ENCODE measurements at places on chromosomes 1 and 21.

GRCh38 chr1:91650764-91651163 is 150.1 kb downstream of the CDC7 start:
- peak; percentile 31 for DNase-seq

GRCh38 chr1:185920602-185921001 is 186.4 kb downstream of the HMCN1 start:
- no peak for DNase-seq

GRCh38 chr1:37878071-37878470 is 18.7 kb upstream of the MTF1 start:
- DNase-seq, result no peak

- DNase-seq, result no peak
Measured at GRCh38 chr1:24263746-24264145, 55.4 kb upstream of the GRHL3 start.

DNA sequence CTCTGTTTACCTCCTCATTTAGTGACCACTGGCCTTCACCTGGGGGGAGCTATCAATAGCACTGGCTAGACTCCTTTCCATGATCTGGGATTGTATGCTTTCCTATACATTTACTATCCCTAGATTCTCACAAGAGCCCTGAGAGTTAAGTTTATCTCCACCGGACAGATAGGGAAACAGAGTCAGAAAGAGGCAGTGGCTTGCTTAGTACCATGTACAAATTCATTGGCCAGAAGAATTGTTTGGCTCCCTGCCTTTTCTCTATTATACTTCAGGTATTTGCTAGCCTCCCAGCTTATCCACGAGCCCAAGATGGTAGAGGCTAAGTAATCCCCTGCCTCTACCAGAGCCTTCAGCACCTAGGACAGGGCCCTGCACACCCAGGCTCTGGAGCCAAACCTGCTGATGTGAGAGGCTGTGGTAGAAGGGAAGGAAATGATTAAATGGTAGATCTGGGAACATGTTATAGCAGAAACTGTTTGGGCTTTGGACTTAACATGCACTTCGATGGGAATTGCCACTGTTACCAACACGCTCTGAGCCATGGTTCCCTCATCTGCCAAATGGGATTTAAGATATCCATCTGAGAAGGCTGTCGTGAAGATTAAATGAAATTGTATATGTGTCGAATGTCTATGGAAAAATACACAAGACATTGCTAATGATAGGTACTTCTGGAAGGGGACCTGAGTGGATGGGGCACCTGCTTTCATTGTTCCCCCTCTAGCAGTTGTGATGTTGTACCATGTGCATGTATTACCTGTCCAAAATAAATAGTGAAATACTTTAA is 3.1 kb upstream of the BLACAT1 start:
- peak; percentile 8 for DNase-seq

- no peak for DNase-seq
Measured at GRCh38 chr21:29419422-29419821, 120.7 kb downstream of the BACH1 start.

GRCh38 chr1:111747282-111747734 is 8.1 kb upstream of the INKA2 start:
- peak; percentile 85 for DNase-seq

GRCh38 chr1:98903261-98903660 is 101.4 kb downstream of the PLPPR5 start:
- DNase-seq, result no peak

DNA sequence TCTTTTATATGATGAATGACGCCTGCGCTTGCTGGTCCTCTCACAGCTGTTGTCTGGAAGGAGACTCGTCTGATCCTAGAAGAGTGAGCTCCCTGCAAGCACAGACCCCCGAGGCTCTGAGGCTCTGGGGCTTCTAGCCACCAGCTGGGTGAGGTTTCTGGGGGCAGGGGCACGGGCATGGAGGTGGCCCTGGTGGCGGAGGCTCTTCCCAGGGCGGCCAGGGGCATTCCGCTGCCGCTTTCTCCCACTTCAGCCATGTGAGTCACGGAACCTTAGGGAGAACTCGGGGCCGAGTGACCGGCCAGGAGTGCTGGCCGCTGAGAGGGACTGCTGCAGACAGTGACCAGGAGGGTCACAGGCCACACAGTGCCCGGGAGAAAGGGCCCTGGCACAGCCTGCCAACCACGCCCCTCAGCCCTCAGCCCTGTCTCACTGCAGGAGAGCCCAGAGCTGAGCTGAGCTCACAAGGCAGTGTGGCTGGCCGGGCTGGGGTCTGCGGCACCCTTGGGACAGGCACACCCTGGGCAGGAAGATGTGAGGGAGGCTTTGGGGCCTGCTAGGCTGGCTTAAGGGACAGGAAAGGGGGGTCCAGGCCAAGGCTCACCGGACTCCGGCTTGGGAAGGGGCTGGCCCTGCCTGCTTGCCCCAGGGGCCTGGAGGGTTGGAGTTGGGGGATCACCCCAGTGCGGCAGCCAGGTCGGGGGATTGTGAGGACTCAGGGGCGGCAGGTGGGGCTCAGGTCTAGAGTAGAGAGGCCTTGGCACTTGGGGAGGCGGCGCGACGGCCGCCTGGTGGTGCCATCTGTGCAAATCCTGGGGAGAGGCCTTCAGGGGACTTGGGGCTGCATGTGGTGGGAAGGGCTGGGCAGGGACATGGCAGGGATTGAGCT is 35.7 kb downstream of the MORN1 start:
- no peak for DNase-seq

DNA sequence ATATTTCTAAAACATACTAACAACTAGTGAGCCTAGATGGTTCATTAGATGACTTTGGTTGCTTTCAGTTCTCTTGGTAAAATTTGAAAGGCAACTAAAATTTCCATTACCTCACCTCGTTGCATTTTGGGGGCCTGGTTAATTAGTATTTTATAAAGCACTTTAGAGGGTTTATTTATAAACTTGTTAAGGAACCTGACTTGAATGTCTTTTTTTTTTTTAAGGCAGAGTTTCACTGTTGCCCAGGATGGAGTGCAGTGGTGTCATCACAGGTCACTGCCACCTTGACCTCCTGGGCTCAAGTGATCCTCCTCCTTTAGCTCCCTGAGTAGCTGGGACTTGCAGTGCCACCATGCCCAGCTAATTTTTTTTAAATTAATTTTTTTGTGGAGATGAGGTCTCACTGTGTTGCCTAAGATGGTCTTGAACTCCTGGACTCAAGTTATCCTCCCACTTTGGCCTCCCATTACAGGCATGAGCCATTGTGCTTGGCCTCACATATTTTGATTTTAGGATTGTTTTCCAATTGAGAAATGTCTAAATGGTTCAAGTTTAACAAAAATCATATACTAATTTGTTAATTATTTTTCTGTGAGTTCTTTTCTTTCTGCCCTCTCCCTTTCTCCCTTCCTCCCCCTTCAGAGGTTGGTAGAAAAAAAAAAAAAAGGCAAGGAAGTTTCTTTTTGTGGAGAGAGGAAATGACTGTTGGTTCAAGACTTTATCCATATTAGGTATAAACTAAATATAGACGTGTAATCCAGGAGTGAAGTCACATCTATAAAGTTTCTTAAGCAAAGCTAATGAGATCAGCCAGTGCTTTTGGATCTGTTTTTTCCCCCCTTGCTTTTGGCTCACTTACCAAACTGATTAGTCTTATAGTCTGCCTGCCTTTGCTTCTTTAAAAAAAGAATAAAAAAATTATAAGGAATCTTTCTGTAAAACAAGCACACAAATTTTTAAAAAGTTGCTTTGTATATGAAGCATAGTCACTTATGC is 24.7 kb downstream of the CLIC4 start:
- DNase-seq, result peak; percentile 90

GRCh38 chr1:233625510-233625981 is 11.6 kb downstream of the KCNK1 start:
- DNase-seq, result no peak

- DNase-seq, result no peak
Measured at GRCh38 chr1:7350804-7351203, 420.3 kb upstream of the VAMP3 start.

DNA sequence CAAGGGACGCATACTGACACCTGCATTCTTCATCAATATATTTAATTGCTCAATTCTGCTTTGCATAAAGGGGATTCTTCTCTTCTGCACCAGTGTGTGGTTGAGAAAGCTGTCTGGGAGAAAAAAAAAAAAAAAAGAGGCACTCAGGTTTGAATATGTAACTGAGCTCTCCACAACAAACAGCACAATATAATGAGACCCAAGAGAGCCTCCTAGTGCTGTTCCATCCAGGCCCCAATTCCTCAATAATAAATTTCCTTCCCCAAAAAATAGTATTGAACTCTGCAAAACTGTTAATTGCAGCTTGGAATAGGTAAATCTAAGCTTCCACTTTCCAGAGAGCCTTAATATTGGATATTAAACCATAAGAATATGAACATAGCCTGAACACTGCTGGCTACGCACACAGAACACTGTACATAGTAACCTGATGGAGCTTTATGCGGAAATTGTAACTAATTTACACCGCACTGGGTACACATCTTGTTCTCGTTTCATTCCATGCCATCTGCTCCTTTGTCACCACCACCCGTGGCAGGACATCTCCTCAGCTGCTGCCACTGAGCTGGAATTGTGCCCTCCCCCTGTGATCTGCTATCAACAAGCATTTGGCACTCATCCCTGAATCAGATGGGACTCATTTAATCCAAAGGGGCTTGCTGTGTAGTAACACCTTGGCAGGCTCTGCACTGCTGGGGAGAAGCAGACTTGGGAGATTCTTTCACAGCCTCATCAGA is 272.0 kb downstream of the HHIPL2 start:
- no peak for DNase-seq

GRCh38 chr1:230176871-230177411 is 109.9 kb downstream of the GALNT2 start:
- no peak for DNase-seq

DNA sequence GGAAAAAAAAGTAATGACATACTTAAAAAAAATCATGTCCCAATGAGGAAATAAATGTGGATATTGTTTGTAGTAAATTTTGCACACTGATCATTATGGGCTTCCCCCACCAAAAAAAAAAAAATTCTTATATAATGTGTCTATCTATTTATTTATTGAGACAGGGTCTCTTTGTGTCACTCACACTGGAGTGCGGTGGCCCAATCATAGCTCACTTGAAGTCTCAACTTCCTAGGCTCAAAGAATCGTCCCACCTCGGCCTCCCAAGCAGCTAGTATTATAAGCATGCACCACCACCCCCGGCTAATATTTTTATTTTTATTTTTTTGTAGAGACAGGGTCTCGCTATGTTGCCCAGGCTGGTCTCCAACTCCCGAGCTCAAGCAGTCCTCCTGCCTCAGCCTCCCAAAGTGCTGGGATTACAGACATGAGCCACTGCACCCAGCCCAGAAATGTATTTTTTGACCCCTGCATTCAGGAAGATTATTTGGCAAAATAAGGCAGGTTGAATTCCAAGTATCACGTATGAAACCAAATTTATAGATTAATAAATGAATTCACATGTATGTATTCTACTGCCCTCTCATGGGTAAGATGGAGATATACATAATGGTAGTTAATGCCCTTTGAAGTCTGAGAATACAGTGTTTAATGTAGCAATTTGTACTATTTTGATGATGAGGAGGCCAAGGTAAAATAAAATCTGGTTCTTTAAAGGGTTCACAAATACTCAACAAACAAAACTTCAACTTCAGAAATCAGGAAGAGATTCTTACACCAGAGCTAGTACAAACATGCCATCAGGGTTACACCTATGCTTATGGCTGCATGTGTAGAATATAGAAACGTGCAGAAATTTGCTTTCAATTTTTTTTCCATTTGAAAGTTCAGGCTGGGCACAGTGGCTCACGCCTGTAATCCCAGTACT is 1.4 kb upstream of the DENND2C start:
- DNase-seq, result peak; percentile 8

DNA sequence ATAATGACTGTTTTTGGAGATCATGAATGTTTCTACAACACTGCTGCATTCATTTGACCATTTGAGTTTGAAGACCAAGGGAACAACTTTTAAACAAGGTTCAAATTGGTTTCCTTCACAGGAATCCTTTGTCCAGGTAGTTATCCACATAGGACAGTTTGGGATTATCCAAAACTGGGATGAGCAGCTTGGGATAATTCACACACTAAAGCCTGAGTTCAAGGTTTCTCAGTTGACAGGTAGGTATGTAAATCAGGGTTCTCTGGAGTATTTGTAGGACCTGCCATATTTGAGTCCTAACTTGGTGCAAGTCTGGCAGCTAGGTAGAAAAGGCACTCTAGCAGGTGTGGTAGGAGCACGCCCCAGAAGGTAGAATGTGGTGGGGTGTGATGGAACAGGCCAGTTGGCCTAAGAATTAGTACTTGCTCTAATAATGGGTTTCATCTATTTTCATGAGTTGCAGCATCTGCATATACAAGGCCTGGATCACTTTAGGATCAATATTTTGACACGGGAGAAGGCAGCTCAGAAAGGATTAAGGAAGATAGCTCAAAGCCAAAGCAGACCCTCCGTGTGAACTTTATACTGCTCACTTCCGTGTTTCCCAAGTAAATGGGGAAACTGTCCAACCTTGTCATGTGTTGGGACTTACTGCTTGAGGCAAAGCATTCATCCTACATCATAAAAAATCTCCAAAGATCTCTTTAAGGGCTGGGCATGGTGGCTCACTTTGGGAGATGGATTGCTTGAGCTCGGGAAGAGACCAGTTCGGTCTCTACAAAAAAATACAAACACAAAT is 14.1 kb upstream of the RAB42 start:
- no peak for DNase-seq

DNA sequence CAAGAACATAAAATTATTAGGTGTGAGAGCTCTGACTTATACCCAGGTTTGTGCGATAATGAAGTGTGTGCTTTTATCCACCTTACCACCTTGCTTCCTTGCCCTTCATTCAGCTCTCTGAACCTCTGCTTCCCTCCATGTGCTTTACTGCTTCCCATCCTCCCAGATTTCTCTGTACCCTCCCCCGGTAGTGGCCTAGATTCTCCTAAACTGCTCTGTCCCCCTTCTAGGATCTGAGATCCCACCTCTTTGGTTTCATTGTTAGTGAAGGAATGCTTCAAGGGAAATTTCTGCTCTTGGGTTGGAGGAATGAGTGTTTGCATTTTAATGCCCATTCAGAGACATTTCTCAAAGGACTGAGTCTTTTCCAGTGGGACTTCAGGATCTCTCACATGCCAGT is 159.5 kb downstream of the ST6GALNAC3 start:
- DNase-seq, result no peak

- no peak for DNase-seq
Measured at GRCh38 chr1:167463080-167463479, 55.2 kb downstream of the CD247 start.

GRCh38 chr1:239742416-239743109 is 349.1 kb upstream of the FMN2 start:
- DNase-seq, result peak; percentile 11

GRCh38 chr1:191101960-191102359 is 624.3 kb upstream of the BRINP3 start:
- DNase-seq, result no peak
